ENCODE measurements at places on chromosomes 3 and 15.
A peak's percentile ranks its signal among the peaks of the same experiment; 100 is the strongest.

DNA sequence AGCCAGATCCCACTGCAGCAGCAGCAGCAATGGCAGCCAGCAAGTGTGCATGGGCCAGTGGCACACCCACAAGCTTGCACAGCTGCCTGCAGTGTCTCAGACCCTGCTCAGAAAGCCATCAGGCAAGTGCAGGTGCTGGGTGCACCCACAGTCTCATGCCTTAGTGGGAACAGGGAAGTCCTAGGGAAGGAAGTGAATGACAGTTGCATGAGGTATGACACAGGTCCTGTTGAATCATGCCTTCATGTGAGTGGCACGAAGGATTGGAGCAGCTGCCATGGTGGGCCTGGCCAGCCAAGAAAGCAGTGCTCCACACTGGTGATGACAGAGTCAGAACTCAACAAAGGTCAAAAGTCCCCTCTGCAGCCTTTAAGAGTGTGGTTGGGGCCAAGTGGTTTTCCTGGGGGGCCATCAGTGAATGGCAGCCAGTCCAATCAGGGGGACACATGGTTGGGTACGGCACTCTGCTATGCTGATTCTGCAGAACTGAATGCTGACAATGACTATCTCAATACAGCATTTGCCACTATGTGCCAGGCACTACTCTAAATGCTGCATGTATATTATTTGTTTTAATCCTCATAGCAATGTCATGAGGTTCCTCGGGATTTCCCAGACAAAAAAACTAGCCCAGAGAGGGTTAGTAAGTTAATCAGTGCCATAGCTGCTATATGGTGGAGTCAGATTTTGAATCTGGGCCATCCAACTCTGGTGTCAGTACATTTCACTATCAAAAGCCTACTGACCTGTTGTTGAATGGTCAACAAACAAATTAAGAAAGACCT lies 94.3 kb downstream of the AQP9 start:
- no peak for ATAC-seq

- ATAC-seq: no peak
Measured at GRCh38 chr3:109899925-109900324, 562.6 kb upstream of the DPPA4 start.

DNA sequence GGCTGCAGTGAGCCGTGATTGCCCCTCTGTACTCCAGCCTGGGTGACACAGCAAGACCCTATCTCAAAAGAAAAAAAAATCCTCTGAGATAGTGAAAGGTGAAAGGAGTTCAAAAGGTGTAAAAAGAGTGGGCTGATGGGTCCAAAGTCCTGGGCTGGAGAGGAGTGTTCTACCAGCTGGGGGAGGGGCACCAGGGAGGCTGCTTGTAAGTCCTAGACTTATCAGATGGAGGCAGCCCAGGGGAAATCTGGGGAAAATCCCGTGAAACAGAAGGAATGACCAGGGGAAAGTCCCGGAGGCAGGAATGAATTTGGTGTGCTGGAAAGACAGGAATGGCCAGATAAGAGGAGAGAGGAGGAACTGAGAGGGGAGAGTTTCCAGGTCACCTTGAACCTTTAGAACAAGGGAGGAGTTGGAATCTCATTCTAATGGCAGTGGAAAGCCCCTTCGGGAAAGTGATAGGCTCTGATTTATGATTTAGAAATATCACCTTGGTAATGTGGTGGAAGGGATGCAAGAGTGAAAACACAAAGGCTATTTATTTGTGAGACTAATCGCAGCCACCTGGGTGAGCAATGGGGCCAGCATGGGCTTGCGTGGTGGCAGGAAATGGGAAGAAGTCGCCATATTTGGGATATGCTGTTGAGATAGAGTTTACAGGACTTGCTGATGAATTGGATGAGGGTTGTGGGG lies 23.4 kb upstream of the PPP4R2 start:
- ATAC-seq: no peak

- ATAC-seq: no peak
Measured at GRCh38 chr3:169116056-169116693, 547.3 kb downstream of the MECOM start.

DNA sequence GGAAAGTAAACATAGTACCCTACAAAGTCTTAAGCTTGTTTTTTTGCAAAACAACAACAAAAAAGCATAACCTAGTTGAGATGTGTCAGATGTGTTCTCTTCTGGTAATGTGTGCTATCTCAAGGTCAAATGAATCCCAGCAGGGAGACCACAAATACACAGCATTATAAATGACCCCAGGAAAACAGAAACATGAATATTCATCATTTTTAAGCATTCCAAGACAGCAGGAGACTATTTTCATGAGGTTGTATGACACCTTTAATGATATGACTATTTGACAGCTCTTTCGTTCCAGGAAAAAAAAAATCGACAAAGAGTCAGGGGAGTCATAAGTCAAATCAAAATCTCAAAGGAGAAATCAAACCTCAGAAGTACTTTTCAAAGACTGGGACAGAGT lies 62.7 kb upstream of the CBLB start:
- ATAC-seq: no peak

- ATAC-seq: no peak
Measured at GRCh38 chr3:172626021-172626640, 84.7 kb downstream of the NCEH1 start.

- no peak for ATAC-seq
Measured at GRCh38 chr3:102182162-102182561, 252.7 kb upstream of the ZPLD1 start.

GRCh38 chr3:177771780-177772179 lies 574.5 kb upstream of the TBL1XR1 start:
- no peak for ATAC-seq

GRCh38 chr3:30193625-30194044 lies 412.8 kb upstream of the TGFBR2 start:
- ATAC-seq: no peak

DNA sequence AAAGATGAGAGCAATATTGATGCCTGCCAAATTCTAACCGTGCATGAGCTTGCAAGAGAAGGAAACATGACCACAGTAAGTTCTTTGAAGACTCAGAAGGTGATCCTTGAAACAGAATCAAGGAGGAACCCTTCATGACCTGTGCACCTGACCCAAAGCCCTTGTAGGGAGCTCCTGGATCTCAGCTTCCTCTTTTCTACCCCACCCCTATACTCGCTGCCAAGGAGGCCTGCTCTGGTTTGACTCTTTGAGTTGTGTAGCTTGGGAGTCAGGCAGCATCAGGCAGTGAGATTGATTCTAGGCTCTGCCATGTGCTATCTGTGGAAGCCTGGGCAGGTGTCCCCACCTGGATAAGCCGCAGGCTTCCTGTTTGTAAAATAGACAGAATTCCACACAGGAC lies 10.6 kb downstream of the TTC21A start:
- peak; percentile 64 for ATAC-seq

GRCh38 chr3:23385327-23385726 lies 182.2 kb downstream of the UBE2E2 start:
- ATAC-seq: no peak

- no peak for ATAC-seq
Measured at GRCh38 chr3:141078200-141078599, 27.1 kb downstream of the SPSB4 start.

DNA sequence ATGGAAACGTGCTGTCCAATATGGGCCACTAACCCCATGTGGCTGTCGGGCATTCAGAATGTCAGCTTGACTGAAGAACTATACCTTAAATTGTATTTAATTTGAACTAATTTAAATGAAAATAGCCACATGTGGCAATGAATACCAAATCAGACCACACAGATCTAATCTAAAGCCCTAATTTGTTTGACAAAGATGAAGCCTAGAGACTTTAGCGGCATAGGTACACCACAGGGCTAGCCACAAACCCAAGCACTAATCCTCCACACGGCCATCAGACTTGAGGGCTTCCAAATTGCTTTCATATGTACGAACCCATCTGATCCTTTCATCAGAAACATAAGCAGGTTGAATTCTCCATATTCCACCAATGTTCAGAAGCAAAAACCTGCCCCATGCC lies 81.4 kb downstream of the SHQ1 start:
- no peak for ATAC-seq

Measured in stimulated activated memory B cell treated with anti-CD40 and anti-IgM and Interleukin-4, amounts not matched to agents 10 μg/mL and 1 μg/mL and 100 μg/mL, for 72 hours (primary cell).